ENCODE measurements at places on chromosomes 5 and 9.

DNA sequence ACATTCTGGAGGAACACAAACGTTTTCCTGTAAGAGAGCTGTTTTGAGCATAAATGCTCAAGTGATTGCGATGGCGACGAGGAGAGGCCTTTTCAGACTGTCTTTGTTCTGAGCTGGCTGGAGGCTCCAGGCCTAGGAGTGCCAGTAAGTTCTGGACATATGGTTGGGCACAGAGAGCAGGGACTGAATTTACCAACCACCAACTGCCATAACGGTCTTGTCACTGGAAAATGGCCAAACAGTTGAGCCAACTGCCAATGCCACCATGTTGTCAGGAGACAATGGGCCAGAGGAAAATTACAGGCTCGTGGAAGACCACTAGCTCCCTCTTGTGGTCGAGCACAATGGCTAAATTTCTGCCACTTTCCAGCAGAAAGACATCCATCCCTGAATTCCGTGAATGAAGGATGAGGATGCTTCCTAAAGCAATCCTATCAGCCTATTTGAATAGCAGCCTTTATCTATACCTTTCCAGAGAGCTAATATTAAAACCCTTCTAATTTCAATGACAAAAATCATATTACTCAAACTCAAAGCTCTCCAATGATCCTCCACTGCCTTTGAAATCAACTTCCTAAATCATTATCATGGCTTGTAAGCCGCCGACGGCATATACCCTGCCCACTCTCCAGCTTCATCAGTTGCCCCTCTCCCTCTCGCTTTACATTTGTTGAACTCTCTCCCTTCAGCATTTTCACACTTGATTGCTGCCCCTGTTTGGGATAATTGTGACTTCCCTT is 66.9 kb upstream of the GLIS3 start:
- peak; percentile 61 for DNase-seq

- DNase-seq: no peak
Observed at GRCh38 chr5:120199559-120199958, 264.5 kb upstream of the PRR16 start.

GRCh38 chr9:124272979-124273378 is 15.2 kb downstream of the NEK6 start:
- DNase-seq: no peak

DNA sequence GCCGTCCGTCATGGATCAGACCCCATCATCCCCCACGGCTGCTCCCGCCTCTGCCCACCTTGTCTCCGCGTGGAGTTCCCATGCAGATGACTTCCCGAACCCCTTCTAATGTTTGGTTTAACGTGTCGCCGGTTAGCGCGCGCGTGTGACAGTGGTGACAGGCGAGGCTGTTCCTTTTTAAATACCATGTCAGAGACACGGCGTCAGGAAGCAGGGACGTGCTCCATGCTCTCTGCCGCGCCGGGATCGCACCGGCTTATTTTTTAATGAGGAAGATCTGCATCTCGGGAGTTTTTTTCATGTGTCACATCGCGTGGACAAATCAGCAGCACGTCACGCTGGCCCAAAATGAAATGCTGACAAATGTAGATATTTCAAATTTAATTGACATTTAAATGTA is 35.9 kb downstream of the CRB2 start:
- no peak for DNase-seq

- no peak for DNase-seq
Observed at GRCh38 chr5:39934830-39935229, 510.1 kb upstream of the DAB2 start.

DNA sequence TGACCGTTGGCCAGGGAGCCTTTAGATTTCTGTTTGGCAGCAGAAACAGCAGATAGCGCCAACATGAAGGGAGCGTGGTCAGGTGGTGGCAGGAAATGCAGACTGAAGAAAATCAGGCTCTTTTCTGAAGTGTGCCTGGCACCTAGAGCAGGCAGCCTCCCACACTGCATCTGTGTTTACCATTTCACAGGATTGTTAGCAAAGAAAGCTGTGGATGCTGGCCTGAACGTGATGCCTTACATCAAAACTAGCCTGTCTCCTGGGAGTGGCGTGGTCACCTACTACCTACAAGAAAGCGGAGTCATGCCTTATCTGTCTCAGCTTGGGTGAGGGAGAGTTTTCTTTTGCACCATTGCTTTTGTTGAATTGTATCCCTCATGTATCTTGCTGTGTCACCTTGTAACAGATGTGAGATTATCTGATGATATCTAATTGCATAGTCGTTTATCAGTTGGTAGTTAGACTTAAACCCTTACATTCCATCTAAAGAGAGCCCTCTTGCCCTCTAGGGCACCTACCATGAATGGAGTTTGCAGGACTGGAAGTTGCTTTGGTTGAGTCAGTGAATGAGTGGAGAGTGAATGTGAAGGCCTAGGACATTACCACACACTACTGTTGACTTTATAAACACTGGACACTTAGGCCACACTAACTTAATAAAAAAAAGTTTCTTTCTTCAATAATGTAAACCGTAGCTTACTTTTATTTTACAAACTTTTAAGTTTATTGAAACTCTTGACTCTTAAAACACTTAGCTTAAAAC is 42.8 kb downstream of the ACO1 start:
- DNase-seq: no peak

DNA sequence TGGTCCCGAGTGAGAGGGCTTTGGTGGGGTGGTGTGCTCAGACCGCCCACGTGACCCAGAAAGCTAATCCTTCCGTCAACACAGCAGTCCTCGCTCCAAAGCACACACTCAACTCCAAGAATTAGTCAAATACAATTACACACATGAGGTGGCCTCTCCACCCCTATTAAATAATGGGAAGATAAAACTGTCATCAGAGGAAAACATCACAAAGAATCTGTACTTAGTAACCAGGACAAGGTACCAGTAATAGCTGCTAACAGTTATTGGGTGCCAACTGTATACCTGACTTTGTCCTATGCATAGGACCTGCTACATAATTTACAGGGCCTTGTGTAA is 222.8 kb downstream of the HSPA4 start:
- DNase-seq: no peak

DNA sequence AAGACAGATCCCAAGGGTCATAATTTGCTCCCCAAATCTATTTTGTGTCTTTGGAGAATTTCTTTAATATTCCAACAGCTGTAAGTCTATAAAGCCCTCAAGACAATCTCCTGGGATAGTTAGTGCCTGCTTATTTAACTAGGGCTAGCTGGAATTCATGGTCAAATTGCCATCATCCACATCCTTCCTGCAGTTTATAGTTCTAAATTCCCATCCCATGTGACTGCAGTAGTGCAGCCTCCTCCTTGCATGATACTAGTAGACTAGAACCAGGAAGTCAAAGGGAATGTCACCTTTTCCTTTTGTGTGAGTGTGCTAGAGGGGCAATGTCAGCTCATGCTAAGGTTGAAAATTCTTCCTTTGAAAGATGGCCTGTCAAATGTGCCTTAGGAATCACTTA is 214.8 kb upstream of the PIK3R1 start:
- no peak for DNase-seq

GRCh38 chr9:93711002-93711401 is 134.6 kb downstream of the PHF2 start:
- no peak for DNase-seq

GRCh38 chr5:71703941-71704340 is 15.1 kb upstream of the CARTPT start:
- DNase-seq: no peak

DNA sequence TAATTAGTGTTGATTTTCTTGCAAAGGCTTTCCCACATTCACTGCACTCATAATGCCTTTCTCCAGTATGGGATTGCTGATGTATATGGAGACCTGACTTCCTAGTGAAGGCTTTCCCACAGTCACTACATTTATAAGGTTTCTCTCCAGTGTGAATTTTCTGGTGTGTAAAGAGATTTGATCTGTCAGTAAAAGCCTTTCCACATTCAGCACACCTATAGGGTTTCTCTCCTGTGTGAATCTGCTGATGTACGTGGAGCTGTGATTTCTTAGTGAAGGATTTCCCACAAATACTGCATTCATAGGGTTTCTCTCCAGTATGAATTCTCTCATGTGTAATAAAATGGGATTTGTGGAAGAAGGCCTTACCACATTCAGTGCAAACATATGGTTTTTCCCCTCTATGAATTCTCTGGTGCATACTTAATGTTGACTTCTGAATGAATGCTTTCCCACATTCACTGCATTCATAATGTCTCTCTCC is 31.1 kb downstream of the ZNF484 start:
- DNase-seq: no peak

DNA sequence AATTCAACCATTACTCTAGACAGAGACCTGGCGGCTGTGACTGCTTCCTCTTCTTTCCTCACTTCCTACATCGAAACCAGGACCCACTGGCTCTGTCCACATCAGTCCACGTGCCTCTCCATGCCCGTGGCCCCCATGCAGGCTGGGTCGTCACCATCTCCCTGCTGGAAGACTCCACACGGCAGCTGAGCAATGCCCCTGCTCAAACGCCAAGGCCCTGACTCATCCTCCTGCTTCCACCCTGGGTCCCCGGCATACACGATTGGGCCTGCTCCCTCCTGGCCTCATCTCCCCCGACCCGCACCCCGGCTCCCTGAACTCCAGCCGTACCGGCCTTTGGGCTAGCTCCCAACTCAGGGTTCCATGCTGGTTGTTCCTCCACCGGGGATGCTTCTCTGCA is 67.2 kb upstream of the IER5L start:
- no peak for DNase-seq

DNA sequence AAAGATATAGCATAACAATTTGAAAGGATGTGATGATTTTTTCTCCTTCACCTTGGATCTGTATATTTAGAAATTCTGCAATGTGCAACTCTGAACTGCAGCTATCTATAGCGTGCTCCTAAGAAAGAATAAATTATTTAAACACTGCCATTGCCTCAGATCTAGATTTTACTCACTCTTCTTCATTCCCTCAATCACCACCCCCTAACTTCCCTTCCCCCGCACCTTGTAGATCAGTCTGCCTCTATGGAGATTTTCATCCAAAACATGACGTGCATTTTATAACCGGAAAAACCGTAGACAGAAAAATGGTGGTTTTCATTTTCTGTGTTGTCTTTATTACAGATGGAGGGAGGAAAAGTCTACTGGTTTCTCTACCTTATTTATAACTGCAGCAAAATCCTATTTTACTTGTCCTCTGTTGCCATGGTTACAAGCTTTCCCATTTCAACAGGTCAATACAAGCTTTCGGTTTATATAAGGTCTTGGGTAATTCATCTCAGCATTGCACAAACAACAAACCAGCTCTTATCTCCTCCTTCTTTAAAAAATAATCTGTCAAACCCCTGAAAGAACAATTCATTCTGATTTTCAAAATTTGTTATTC is 480.0 kb downstream of the TAF11L14 start:
- no peak for DNase-seq

DNA sequence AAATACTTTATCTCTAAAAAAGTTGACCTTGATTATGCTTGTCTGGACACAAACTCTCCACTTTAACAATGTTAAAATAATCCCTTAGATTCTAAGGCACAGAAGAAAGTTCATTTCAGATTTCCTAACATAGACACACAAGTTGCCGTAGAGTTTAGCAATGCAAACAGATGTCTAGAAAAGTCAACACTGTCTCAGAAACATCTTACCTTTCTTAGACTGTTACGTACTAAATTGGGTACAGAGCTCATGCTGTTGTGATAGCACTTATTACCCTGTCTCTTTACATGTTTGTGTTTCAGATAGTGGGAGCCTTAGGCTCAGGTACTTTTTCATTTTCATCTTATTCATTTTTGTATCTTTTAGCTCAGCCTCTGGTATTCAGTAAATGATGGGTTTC is 52.0 kb downstream of the C5 start:
- DNase-seq: no peak

GRCh38 chr9:120922404-120923195 is 4.0 kb downstream of the TRAF1 start:
- DNase-seq: no peak
